ENCODE measurements at places on chromosomes 1 and 21.

- DNase-seq = no peak
Observed at GRCh38 chr1:11354893-11355553, 82.0 kb downstream of the UBIAD1 start.

DNA sequence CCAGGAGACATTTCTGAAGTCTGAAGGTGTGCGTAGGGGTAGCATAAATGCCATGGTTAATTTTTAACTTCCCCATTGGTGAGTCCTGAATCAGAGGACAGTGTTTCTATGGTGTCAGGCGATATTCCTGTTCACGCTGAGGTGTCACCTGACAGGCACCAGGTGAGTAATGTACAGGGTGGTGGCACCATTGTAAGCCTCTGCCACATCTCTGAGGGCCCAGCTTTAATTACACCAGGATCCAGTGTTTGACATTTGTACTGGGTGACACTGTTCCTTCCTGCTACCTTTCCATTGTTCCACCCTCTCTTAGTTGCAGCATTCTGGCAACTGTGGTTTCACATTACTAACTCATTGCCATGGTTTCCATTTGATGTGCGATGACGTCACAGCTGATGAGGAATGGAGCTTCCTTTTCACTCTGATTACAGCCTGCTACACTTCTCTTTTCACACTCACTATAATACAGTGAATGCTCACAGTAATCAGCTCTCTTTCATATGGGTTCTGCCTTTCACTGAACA is 40.6 kb upstream of the MARK1 start:
- DNase-seq = peak; percentile 24

DNA sequence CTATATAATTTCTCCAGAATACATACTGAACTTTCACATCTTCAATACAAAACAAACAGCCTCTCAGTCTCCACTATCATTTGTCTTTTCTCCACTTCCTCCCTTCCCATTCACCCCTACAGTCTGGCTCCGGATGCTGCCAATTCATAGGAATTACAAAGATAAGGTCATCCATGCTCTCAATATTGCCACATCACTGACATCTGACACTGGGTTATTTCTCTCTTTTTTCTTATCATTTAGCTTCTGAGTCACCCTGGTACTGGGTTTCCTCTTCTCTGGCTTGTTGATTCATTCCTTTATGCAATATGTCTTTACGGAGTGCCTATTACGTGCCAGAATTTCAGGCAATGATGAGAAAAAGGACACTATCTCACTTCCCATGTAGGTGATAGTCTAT is 3.1 kb upstream of the SH3BP5L start:
- DNase-seq = no peak

- DNase-seq = no peak
Observed at GRCh38 chr1:54798206-54798605, 2.9 kb downstream of the TTC22 start.

DNA sequence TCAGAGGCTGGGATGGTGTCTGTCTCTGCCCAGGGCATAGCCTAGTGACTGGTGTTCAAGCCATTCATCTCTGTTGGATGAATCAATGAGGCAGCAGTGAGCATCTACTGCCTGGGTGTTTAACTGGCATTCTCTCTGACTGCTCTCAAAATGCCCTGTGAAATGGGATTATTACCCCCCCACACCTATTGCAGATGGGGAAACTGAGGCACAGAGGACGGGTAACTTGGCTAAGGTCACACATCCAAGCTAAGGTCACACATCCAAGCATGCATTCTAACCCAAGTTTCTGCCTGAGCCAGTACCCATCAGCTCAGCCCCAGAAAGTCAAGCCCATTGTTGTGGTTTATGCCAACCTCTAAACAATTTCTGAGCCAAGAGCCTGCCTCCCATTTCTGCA is 5.0 kb downstream of the TTC39A start:
- no peak for DNase-seq

- no peak for DNase-seq
Observed at GRCh38 chr1:94783342-94784189, 36.6 kb upstream of the SLC44A3 start.

DNA sequence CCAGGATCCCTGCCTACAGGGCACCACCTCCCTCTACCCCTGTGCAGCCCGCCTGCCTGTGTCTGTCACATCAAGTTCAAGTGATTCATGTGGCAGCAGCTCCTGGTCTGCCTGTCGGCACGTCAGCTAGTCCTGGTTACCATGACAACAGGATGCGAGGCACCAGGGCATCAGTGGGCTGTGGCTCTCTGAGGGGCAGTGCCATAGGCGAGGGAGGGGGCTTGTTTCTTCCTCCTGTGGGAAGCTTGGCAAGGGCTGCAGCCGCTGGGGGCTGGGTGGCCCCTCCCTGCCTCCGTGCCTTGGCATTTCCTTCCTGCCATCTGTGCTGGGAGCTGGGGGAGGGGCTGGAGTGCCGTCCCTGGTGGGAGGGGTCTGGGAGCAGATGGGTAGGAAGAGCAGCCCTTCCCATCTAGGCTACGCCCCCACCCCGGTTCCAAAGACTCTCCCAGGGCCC is 43.1 kb downstream of the FOXO6 start:
- DNase-seq = peak; percentile 35

GRCh38 chr1:150332651-150333290 is 11.4 kb downstream of the PRPF3 start:
- no peak for DNase-seq

DNA sequence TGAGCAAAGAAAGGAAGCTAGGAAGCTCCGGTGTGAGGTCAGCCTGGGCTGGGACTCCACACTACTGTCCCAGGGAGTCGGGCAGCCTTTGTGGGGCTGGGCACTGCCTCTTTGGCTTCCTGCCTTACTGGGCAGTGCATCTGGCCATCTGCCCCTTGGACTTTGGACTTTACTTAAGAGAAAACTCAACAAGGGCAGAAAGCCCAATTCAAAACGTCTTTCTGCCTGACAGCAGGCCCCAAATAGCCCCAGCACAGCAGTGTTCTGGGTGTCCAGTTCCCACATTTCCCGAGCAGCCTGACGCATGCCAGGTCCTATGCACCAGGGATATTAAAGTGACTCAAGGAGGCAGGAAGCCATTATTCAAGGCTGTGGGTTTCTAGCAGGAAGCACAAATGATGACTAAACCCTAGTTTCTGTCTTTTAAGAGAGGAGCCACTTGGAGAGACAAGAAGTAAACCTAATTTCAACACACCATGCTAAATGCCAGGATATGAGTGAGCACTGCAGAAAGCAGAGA is 37.9 kb upstream of the EDEM3 start:
- DNase-seq = peak; percentile 31

GRCh38 chr1:156608036-156608674 is 6.9 kb upstream of the GPATCH4 start:
- peak; percentile 63 for DNase-seq

DNA sequence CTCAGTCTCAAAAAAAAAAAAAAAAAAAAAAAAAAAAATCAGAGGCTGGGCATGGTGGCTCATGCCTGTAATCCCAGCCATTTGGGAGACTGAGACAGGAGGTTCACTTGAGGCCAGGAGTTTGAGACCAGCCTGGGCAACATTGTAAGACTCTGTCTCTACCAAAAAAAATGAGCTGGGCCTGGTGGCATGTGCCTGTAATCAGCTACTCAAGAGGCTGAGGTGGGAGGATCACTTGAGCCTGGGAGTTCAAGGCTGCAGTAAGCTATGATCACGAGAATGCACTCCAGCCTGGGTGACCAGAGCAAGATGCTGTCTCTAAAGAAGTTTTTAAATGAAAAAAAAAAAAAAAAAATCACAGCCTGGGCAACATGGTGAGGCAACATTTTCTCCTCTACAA is 10.3 kb downstream of the SEMA4A start:
- no peak for DNase-seq

DNA sequence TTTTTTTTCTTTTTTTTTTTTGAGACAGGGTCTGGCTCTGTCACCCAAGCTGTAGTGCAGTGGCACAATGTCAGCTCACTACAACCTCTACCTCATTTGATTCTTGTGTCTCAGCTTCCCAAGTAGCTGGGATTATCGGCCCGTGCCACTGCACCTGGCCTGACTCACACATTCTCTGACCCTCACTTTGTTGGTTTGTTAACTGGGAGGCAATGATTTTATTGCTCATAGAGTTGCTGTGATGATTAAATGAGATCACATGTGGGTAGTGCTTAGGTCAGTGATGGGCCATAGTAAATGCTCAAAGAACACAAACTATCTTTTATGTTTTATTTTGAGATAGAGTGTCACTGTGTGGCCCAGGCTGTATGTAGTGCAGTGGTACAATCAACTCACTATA is 47.3 kb upstream of the SSBP3 start:
- no peak for DNase-seq

GRCh38 chr21:32238063-32238462 is 40.8 kb downstream of the MIS18A start:
- DNase-seq = no peak

DNA sequence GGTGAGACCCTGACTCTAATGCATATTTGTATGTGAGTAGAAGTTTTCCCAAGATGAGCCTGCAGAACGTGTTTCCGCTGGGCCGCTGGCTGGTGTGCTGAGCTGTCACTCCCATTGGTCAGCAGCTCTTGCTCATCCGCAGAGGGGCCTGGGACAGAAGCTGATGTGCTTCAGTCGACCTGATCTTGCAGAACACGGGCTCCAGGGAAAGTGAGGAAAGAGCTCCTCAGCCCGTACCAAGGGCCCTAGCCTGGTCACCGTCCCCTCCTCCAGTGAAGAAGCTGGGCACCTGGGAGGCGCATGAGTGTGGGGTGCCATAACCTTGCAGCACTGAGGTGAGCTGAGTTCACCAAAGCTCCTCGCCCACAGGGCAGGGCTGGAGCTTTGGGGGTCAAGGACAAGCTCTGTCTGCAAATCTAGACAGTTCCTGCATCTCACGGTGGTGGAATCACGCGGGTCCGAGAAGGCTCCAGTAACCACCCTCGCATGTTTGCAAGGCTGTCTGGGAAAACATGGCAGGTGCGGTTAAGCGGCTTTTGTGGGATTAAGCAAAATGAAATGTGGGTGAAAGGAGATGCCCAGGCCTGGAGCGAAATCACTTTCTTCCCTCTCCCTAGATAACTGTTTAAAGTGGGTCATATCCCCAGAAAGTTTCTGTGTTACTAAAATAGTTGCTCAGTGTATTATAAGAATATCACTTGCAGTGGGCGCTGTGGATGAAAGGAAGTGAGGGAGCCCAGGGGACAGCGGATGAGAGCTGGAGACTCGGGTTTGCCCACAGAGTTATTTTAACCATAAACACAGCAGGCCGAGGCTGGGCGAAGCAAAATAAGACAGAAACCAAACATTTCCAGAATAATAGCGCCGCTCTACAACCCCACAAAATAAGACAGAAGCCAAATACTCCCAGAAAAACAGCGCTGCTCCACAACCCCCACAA is 33.1 kb upstream of the LRRC3 start:
- DNase-seq = peak; percentile 1

GRCh38 chr1:155650231-155650757 is 38.3 kb downstream of the YY1AP1 start:
- DNase-seq = no peak

DNA sequence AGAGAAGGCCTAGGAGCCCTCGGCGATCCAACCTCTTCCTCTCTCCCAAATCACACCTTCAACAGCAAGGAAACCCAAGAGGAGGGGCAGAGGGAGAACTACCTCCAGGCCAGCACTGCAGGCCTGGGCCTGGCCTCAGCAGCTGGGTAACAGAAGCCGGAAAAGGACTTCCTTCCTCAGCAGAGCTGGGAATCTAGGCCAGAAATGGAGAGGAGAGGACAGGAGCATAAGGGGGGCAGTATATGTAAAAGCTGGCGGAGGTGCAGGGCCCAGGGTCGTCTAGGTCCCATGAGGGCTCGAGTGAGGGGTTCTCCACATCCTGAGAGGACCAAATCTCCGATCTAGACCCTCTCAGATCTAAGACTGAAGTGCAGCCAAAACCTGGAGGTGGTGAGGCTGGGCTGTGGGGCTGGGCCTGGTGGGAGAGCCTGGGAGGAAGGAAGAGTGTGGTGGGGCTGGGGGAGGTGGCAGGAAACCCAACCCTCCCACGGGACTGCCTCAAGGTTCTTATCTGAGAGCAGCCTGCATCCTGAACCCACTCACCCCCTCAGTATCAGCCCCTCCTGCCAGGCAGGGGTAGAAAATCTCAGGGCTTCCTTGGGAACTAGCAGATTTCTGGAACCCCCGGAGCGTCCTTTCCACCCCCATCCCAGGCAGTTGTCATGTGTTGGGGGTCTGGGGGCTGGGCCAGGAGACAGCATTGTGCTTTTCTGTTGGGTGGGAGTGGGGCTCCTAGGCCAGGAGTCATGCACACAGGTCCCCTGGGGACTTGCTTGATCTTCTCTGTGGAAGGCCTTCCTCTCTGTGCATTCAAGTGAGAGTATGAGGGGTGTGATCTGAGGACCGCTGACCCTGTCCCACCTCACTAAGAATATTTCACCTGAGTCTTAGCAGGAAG is 33.0 kb downstream of the PIK3C2B start:
- peak; percentile 41 for DNase-seq

- no peak for DNase-seq
Observed at GRCh38 chr1:117232531-117232930, 21.8 kb upstream of the VTCN1 start.

DNA sequence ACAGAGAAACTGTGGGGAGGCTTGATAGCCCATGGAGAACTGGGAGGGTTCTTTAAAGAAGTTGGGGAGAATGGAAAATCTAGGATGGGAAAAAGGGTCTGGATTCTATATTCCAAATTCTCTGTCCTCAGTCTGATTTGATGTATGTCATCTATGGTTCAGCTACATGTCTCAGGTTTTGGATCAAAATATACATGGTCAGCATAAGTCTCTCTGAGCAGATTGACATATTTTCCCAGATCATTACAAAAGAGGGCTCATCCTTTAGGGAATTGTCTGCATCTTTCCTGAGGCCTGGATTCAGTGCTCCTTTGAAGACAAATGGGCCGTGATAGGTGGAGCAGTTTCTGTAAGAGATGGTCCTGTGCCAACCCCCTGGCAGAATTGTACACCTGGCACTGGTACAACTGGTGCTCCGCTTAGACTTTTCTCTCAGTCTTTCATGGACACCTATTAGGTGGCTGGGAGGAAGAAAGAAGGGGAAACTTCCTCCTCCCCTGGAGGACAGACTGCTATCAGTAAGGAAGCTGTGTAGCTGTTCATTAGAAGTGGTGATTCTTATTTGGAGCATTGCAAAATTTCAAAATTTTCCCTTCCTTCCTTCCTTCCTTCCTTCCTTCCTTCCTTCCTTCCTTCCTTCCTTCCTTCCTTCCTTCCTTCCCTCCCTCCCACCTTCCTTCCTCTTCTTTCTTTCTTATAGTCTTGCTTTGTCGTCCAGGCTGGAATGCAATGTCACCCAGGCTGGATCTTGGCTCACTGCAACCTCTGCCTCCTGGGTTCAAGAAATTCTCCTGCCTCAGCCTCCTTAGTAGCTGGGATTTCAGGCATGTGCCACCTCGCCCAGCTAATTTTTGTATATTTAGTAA is 26.1 kb upstream of the RGL1 start:
- no peak for DNase-seq

GRCh38 chr1:198107091-198107501 is 49.7 kb upstream of the NEK7 start:
- DNase-seq = no peak

Data from stimulated activated naive CD8-positive, alpha-beta T cell treated with anti-CD3 and anti-CD28 coated beads, Interleukin-15, Interleukin-2, amounts not matched to agents 100 U/mL and 50 U/mL, for 24 hours (primary cell).